NCI-H1092 treated with DMSO at 0.1 percent for 48 hours (cell line): ENCODE measurements at places on chromosomes 2 and 18.

GRCh38 chr2:40434731-40435271, 17.1 kb downstream of the SLC8A1 start:
- no peak for DNase-seq

- no peak for DNase-seq
Measured at GRCh38 chr2:46970334-46971288, 55.0 kb upstream of the MCFD2 start.

DNA sequence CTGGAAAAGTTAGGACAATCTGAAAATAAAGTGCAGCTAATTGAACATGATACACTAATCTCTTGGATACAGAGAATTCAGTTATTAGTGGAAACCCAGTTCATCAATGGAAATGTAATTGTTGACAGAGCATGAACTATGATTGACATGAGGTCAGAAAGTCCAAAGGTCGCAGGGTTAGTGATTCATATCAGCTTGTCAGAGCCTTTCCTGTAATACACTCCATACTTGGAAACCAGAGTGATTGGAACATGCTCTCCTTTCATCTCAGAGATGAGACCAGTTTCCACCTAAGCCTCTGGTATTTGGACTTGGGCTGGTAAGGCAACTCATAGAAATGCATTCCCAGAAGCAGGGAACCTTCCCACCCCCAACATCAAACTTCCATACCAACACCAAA, 8.5 kb upstream of the NCKAP5 start:
- DNase-seq = no peak

- DNase-seq = no peak
Measured at GRCh38 chr2:209456489-209456888, 32.6 kb downstream of the MAP2 start.

GRCh38 chr2:24076849-24077534, 866 bp upstream of the SF3B6 start:
- DNase-seq = no peak

- no peak for DNase-seq
Measured at GRCh38 chr2:7816233-7816632, 865.6 kb upstream of the ID2 start.

DNA sequence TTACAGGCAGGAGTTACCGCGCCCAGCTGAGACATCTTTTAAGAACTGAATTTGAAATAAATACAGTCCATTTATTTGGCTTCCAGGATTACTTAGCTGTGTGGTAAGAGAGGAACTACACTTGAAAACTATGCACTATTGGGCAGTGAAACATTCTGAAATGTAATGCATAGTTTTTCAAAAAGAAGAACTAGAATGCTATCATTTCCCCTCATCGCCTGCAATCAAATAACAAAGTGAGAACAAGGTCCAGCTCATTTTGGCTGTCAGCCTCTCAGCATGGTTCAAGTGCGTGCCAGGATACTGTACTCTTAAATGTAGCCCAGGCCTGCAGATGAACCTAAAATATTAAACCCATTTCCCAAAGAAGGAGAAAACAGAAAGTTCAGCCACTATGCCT, 76.6 kb upstream of the ARL5A start:
- no peak for DNase-seq

DNA sequence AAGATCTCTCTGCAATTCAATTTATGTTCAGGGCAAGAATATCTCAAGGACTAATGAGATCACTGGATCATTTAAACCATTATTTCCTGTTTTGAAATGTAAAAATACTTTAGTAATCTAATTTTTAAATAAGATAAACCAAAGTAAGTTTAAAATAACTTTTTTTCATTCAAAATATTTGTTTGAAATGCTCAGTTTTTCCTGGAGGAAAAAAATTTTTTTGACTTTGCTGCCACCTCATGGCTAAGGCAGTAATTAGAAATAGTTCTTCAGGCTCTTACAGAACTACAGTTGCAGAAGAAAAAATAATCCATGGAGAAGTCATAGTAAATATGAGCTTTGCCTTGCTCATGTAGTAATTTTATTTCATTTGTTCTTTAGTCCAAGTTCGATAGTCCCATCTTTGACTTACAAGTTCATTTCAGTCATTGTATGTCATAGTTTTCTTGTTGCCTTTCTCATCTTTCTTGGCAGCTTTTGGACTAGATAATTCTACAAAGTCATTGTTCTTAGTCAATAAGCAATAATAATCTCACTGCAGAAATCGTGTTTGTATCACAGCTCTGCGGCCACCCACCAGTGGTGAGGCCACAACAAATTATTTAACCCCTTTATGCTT, 127.4 kb downstream of the DPP4 start:
- DNase-seq = peak; percentile 40

DNA sequence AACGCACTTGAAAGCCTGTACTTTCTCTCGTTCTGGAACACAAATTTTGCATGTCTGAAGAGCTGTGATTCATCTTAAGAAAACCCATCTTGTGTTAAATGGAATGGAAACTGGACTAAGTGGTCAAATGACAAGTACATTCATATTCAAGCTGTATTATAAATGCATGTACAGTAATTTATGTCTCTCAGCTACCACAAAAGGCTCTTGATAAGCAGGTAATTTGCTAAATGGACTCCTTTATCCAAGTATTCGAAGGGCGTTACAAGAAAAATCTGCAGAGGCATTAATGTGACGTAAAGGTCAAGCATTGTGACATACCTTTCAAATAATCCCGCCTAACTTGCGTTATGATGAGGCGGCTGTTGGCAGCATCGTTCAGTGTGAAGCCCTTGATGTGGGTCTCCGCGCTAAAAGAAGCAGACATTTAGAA, 66.6 kb downstream of the ABCG8 start:
- DNase-seq = no peak

DNA sequence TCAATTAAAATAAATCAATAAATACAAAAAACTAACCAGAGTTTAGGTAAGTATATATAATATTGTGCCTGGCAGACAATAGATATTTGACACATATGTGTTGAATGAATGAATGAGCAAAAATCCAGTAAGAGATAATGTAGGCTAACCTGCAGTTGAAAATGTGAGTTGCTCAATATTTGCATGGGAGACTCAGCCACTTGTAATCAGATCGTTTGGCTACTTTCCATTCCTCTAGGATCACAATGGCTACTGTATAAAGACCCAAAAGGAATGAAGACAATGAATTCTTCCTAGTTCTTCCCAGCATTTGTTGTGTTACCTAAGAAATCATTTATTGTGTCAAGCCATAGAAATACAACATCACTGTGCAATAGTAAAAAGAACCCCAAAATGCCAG, 25.3 kb downstream of the PIEZO2 start:
- DNase-seq = no peak

DNA sequence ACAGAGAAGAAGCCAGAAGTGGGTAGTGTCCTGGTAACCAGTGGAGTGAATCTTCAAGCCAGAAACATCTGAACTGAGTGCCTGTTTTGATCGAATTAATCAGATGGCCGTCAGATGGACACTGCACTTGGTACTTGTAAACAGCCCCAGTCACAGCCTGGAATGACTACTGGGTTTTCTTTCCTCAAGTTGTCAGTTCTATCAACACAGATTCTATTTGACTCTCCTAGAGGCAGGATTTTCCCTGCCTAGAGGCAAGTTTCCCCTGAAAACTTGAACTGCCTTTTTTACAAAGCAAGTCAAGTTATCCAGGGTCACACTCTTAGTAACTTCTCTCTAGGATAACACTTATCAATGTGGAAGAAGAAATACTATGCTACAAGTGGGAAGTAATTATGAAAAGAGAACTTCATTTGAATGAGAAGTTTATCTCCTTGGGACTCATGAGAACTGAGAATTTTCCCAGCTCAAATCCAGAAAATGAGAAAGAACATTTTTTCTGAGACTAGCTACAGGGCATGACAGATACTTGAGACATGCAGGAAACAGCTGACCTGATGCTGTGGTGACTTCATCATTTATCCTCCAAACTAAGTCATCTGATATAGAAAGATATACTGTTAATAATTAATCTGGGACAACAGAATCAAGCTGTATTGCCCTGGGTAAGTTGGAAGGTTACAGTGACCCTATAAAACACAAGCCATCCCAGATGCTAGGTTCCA, 36.0 kb downstream of the SULT1C2 start:
- DNase-seq = no peak

DNA sequence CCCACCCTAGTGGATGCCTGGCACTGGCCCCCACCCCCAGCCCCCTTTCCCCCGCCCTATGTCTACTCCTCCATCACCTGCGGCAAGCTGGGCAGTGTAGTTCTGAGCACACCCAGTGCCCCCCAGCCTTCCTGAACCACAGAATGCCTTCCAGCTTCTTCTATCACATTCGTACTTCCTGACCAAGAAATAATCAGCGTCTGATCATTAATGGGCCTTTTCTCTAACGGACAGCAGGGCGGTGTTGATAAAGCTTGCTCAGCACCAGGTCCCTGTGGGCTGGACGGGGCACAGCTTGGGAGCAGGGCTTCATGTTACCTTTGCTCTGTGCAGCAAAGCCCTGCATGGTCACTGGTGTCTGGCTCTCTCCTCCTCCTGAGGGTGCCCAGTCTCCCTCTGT, 15.4 kb downstream of the UXS1 start:
- DNase-seq = no peak

DNA sequence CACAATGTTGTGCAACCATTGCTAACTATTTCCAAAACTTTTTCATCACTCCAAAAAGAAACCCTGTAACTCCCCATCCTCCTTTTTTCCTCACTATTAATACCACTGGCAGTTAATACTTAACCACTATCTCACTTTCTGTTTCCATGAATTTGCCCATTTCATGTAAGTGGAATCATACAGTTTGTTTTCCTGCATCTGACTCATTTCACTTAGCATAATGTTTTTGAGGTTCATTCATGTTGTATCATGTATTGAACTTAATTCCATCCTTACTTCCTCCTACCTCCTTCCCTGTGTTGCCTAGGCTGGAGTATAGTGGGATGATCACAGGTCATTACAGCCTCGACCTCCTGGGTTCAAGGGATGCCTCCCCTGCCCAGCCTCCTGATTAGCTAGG, 68.3 kb downstream of the FAM117B start:
- DNase-seq = no peak

DNA sequence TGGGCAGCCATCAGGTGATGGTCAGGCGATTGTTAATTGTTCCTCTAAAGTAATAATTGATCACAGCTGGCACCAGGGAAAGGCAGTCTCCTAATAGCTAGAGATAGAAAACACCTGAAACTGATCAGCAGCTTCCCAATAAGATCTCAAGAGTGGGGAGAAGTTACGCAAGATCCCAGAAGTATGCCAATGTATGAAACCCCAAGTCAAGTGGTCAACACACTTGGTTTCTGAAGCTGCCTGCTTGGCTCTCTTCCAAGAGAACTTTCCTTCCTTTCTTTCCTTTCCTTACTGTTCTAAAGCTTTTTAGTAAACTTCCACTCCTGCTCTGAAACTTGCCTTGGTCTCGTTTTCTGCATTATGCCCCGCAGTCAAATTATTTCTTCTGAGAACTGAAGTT, 201.6 kb upstream of the SKOR2 start:
- DNase-seq = no peak
